WERI-Rb-1 (cell line): ENCODE measurements at places on chromosomes 4 and X.

DNA sequence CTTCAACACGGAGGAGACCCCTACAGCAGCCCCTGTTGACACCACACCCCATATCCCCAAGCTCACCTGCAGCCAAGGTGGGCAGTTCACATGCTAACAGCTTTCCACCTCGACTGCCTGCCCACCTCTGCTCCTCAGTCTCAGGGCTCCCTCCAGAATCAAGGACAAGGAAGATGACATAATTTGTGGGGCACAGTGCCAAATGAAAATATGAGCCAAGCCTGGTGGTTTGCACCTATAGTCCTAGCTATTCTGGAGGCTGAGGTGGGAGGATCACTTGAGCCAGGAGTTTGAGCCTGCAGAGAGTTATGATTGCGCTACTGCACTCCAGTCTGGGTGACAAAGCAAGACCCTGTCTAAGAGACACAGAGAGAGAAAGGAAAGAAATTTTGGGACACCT lies 516.3 kb downstream of the BCOR start:
- DNase-seq, result no peak

- DNase-seq, result no peak
These were observed 3.0 kb upstream of the HTRA3 start for GRCh38 chr4:8266508-8266907.

- no peak for DNase-seq
These were observed 5.6 kb upstream of the CLDN24 start for GRCh38 chr4:183327827-183328226.

- peak; percentile 88 for DNase-seq
These were observed at the start of gene ZNF630 for GRCh38 chrX:48071064-48071985. TSS of gene ZNF630 (minus strand) at chrX:48071640. CDS start at chrX:48066886, 4,754 bp downstream.
